Fibroblast of skin of scalp (primary cell): ENCODE measurements at places on chromosomes 3 and 15.

DNA sequence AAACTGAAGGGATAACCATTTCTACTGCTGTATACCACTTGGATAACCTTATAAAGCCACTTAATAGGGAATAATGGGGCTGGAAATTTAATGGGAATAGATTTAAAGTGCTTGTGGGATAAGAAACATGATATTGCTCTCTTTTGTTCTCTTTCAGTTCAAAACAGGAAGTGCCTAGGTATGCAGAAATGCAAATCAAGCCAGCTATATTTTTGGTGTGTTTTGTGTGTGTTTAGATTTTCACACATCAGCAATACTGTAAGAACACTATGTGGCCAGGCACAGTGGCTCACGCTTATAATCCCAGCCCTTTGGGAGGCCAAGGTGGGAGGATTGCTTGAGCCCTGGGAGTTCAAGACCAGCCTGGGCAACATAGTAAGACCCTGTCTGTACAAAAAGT is 442.3 kb upstream of the TPRG1 start:
- DNase-seq: no peak

- peak; percentile 76 for DNase-seq
Observed at GRCh38 chr3:8964436-8965370, 1.4 kb upstream of the RAD18 start.

GRCh38 chr3:41418961-41419691 is 219.8 kb downstream of the CTNNB1 start:
- DNase-seq: peak; percentile 60

- no peak for DNase-seq
Observed at GRCh38 chr3:108833611-108834010, 11.0 kb downstream of the TRAT1 start.

- no peak for DNase-seq
Observed at GRCh38 chr3:10848261-10848660, 32.2 kb downstream of the SLC6A11 start.

DNA sequence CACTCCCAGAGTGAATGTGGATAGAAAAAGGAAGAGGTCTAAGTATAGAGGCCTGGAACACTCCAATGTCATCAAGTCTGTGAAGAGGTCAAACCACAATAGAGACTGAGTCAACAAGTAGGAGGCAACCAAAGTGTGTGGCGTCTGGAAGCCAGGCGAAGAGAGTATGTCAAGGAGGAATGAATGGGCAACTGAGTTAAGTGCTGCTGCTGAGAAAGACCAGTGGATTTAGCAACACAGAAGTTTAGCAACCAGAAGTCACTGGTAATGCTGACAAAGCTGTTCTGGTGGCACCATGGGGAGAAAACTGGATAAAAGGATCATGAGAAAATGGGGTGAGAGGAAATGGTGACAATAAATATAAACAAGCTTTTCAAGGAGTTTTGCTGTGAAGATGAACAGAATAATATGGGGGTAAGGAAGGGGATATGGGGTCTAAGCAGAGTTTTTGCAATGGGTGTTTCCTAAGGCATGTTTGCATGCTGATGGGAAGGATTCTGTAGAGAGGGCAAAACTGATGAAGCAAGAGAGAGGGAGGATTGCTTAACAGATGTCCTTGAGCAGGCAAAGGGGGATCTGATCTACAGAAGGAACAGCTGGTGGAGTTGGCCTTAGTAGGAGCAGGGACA is 38.4 kb downstream of the PCOLCE2 start:
- DNase-seq: peak; percentile 74

DNA sequence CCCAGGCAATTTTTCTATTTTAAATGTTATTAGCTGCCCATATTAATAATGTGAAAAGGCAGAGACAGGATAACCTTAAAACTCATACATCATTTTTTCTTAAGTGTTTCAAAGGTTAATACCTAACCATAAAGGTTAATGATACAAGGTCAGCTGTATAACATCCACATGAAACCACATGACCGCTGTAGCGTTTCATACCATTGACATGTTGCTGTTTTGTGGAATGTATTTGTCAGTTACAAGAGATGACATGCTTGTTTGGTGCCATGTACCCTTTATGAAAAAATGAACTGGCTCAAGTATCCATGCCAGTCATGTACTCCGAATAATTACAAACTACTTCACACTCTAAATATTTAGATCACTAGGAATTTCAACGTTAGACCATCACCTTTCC is 207.4 kb downstream of the FMN1 start:
- DNase-seq: no peak

GRCh38 chr3:16900779-16901440 is 16.2 kb downstream of the PLCL2 start:
- no peak for DNase-seq

DNA sequence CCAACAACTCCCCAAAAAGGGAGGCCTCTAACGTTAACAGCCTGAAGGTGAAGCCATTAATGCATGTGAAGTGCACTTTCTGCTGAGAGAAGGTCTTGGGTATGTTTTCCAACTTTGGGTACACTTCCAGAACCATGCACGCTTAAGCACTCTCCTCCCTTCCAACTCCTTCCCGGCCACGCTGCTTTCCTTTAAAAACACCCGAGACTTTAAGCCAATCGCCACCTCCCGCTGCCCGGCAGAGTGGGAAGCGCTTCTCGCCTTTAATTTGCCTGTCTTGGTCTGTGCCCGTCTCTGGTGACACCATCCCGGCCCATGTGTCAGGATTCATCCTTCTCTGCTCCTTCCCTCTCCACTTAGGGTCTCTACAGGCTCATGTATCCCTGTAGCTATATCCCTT is 35.3 kb downstream of the ITGB5 start:
- no peak for DNase-seq

GRCh38 chr15:51311510-51311909 is 26.9 kb downstream of the CYP19A1 start:
- DNase-seq: no peak

DNA sequence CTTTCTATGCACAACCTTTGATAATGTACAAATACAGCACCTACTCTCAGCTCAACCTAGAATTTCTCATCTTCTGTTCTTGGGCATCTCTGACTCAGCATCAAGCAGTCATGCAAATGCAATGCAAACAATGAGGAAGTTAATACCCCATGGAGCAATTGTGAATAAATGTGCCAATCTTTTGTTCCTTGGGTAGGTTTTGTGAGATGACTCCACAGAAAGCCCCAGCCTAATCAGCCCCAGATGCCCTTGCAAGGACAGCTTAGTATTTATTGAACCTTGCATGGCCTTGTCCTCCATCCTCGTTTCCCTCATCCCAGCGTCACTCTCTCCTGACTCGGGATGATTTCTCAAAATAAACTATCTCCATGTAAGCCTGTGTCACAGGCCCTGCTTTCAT is 494.7 kb upstream of the NECTIN3 start:
- DNase-seq: peak; percentile 94

DNA sequence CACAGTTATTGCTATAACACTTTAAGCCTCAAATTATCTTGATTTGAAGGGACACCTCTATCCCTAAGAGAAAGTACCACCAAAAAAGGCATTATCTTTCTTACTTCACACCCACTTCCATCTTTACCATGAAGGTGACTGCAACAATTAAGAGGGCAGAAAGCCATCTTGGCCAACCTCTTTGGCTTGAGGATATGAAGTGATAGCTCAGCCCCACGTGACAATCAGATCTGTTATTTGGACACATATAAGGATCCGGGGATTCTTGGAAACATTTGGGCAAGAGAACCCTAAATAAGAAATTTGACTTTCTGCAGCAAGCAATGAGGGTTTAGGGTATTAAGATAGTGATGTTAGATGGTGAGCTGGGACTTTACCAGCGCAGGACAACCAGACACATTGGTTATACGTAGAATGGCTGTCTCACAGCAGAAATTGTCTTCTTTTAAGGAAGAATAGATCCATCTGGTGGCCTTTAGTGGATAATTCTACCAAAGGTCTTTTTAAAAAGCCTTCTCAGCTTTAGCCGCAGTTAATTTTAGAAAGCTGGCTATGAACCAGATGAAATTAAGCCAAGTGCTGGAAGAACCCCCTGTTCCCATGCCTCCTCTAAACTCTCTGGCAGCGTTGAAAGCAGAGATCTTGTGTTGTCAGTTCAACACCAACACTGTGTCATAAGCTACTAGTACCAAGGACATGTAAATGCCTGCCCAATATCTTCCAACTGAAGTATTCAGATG is 12.3 kb downstream of the HCLS1 start:
- DNase-seq: no peak

GRCh38 chr3:90092994-90093393 is 985.6 kb downstream of the EPHA3 start:
- DNase-seq: peak; percentile 27

DNA sequence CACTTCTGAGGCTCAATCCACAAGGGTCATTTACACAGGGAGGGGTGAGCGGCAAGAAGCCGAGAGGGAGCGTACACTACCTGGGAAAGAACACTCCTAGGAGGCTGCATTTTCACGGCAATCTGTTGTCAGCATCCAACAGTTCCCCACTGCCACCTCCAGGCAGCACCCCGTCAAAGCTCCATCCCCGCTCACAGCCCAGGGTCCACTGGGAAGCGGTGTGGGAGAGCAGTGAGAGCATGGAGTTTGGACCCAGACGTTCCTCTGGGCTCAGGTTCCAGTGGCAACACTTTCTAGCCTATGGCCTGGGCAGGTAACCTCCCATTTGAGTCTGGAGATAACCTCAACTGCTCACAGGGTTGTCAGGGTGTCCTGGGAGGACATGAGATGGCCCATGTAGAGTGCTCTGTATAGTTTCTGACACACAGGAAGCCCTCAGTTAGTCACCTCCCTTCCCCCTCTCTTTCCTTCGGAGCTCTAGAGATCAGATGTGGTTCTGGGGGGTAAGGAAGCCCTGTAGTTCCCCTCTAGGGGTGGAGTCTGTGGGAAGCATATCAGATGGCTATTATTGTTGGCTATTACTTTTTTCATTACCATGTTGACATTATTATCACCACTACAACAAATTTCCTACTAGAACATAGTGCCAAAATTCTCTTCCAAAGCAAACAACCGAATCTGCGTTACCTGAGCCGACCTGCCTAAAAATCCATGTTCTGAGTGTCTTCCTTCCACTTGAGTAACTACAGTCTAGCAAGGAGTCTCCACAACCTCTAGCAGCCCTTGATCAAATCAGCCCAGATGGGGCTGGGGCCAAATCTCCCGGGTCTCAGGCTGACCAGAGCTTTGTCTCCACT is 29.1 kb downstream of the RUVBL1 start:
- DNase-seq: no peak

GRCh38 chr3:126417515-126417914 is 22.8 kb downstream of the CFAP100 start:
- DNase-seq: no peak

DNA sequence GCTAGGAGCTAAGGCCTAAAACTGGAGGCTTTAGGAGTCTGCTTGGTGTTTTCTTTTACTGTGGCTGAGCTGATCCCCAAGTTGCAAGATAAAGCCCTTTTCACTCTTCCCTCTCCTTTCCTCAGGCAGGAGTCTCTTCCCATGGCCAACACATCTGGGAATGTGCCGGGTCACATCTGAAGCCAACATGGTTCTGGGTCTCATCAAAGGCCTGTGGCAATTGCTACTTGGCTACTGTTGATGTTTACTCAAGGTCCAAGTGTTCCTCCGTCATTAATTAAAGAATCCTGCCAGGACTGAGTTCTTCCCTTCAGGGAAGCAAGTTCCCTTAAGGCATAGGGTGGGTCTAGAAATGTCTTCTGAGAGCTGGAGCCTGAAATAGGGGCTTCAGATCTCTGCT is 230.2 kb downstream of the GBE1 start:
- DNase-seq: no peak

DNA sequence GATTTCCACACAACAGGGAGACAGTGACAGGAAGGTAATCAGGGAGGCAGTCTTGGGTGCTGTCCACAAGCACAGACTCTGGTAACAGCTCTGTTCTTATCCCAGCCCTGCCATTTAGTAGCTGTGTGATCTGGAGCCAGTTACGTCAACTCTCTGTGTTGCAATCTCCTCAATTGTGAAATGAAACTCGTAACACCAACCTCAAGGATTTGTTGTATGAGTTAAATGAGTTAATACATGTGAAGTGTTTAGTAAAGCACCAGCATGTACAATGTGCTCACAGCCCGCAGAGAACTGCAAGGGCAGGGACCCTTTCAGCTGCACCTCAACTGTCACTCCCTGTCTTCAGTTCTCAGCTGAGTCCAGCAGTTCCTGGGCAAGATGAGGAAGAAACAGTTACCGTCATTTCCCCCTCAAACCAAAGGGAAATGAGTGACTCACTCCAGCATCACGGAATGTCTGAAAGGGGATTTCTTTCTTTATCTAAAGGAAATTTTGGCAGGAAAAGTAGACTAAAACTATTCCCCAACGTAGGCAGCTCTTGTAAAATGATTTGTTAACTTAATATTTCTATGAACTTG is 39.9 kb upstream of the MB21D2 start:
- peak; percentile 81 for DNase-seq

- peak; percentile 76 for DNase-seq
Observed at GRCh38 chr15:87871258-87871681, 385.3 kb downstream of the NTRK3 start.

DNA sequence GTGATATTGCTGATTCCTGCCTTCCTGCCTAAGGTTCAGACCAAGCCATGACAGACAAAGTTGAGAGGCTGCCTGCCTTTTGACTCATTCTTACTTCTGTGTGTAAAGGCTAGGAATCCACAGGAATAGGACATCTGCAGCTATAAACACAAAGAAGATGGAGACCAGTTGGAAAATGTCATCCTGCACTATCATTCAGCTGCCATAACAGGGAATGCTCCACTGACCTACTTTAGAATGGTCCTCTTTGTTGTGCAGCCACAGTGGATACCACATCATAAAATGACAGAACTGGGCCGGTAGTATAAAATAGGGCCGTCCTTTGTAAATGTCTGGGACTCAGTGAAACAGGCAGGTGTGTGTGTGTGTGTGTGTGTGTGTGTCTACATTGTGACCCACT is 75.1 kb downstream of the STAC start:
- no peak for DNase-seq

DNA sequence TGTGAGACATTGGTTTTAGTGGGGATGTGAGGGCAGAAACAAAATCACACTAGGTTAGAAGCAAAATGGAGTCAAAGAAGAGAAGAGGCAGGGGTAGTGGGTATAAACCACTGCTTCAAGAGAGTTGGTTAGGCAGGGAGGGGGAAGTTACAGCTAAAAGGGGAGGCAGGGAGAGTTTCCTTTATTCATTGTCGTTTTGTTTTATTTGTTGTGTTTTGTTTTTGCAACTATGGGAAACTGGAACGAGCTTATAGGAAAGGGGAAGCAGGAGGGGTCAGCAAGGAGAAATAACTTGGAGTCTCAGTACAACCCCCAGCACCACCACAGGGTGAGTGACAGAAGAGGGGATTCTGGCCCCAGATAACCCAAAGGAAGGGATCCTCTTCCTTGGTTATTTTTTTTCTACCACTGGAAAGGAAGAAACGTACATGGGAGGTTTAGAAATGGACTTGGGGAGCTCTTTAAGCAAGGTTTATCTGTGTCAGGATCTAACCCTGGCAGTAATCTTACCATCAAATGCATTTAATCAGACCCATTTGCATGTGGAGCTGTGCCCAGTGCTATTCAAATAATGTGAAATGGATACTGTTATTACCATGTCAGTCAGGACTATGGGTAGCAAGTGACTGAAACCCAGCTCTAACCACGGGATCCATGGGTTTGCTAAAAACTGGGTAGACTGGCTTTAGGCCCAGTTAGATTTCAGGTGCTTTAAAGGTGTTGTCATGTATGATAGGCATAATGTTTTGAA is 68.7 kb downstream of the CCNL1 start:
- DNase-seq: no peak
